ENCODE measurements at places on chromosomes 6 and 20.

GRCh38 chr6:162463576-162463975 is 264.0 kb downstream of the PRKN start:
- DNase-seq: no peak

GRCh38 chr20:36402708-36403107 is 96.6 kb downstream of the DLGAP4 start:
- DNase-seq: no peak

DNA sequence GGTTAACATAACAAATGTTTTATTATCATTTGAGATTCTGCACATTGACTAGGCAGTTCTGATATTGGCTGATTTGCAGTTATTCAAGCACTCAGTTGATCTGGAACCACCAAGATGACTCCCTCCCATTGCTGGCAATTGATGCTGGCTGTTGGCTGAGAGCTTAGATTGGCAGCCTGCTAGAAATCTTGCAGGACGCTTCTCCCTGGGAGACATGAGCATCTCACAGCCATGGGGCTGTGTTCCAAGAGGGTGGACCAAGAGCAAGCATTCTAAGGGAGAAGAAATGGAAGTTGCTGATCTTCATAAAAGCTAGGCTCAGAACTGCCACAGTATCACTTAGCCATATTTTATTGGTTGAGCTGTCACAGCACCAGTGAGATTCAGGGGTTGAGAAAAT is 233.4 kb upstream of the ID4 start:
- no peak for DNase-seq

DNA sequence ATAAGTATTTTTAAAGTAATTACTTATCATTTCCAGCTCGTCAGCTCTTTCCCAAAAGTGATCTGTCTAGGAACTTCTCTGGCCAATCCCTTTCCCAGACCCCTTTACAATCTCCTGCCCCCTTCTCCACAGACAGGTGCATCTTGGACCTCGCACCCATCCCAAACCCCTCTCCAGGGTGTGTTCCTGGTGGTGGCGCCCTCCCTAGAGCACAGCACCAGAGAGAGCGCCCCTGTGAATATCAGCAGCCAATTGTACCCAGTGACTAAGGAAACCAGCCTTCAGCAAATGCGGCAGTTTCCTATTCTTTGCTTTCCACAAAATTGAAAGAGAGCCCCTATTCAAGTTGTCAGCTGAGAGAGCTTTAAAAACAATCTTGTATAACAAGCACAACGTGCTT is 157.7 kb downstream of the RNASET2 start:
- DNase-seq: no peak

- peak; percentile 57 for DNase-seq
Observed at GRCh38 chr6:111604259-111605099, 1.2 kb downstream of the TRAF3IP2 start.

- DNase-seq: no peak
Observed at GRCh38 chr20:45670139-45670538, at the start of gene WFDC11. Gene WFDC11 (minus strand): TSS chr20:45670239. CDS start chr20:45650600, 19,639 bp downstream.

- DNase-seq: peak; percentile 85
Observed at GRCh38 chr6:33112148-33112547, 36.4 kb downstream of the HLA-DPB1 start.
